ENCODE measurements at places on chromosomes 1 and 21.
A peak's percentile ranks its signal among the peaks of the same experiment; 100 is the strongest.

- DNase-seq = no peak
These were observed 643 bp upstream of the MOB3C start for GRCh38 chr1:46617108-46617800.

DNA sequence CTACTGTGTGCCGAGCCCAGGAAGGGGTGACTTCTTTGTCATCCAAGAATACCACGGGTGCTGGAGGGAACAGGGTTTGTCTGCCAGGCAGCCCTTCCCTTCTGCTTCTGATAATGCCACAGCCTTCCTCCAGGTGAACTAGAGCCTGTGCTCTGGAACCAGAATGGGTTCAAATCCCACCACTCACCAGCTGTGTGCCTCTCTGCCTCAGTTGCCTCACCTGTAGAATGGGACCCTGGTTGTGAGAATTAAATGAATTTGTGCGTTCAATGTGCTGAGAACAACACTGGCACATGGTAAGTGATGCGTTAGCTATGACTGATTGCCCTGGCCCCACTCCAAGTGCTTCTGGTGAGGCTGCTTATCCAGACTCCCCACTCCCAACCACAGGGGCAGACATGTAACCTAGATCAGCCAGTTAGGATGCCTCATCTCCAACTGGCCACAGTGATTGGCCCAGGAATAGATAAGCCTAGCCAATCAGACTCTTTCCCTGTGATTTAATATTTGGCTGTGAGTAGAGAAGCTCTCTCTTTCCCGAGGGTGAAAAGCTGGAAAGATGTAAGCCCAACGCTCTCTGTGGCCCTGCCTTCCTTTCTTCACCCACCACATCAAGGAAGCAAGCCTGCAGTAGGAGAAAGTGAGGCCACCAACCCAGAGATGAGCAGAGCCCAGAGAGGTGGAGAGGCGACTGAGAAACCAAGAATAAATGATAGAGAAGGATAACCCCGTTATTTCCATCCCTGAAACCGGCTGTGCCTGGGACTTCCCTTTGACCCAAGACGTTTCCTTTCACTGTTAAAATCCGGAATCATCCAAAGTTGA lies 20.8 kb upstream of the LAPTM5 start:
- no peak for DNase-seq

- DNase-seq = no peak
These were observed 48.1 kb upstream of the GOLT1A start for GRCh38 chr1:204261746-204262505.

- DNase-seq = no peak
These were observed 181.8 kb upstream of the ADGRL4 start for GRCh38 chr1:79188337-79188736.

- DNase-seq = no peak
These were observed 23.4 kb downstream of the VAV3 start for GRCh38 chr1:107941531-107941930.

DNA sequence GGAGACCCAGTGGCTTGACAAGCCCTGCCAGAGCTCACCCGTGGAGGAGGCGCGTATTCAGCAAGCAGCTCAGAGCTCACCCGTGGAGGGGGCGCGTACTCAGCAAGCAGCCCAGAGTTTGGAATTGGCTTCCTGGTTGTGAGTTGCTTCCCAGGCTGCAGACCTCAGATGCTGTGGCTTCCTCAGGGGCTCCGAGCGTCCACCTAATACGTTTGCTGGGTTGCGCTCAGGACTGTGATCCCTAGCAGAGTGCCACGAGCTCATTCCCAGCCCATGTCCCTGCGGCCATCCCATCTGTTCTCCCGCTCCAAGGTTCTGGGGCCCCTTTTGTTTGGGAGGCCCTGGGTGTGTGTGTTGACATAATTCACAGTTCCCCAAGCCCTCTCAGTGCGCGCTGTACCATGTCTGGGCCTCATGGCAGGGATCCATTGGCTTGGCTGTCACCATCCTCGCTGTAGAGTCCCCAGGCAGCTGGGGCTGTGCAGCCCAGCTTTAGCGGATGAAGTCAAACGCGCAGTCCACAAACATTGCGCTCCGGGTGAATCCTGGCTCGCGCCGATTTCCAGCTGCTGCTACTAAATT lies 3.6 kb downstream of the AJAP1 start:
- DNase-seq = no peak

- DNase-seq = no peak
These were observed 31.8 kb downstream of the UCK2 start for GRCh38 chr1:165858967-165859845.

DNA sequence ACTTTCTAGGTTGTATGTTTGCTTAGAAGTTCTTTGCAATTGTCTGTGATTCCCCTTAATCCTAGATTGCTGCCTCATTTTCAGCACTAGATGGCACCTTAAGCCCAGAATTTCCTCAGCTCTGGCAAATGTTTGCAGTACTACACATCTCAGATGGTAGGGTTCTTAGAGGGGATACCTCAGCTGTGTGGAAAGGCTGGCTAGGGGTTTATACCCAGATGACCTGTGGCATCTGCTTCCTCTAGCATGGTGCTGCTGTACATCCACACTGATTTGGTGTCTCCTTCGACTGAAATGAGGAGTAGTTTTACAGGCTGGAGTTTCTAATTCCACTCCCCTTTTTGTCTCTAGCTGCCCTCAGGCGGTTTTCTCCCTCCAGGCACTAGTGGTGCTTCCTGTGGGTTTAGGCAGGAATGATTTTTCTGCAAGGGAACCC lies 23.5 kb downstream of the ASB17 start:
- DNase-seq = no peak

DNA sequence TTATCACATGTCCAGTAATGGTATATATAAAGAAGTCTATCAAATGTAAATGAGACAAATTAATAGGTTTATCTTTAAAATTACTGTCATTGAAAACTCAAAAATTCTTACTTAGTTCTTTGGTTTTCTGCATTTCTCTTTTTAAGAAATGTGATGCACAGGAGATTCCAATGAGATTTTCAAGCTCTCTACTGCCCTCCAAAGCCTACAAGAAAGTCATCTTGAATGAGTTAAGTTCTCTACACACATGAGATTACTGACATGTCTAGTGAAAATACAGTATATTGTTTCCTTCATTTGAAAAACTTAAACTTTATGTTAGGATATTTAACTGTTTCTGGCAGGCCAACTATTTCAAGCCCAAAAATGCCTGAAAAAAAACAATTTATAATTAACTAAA lies 68.8 kb downstream of the ITGB3BP start:
- no peak for DNase-seq

DNA sequence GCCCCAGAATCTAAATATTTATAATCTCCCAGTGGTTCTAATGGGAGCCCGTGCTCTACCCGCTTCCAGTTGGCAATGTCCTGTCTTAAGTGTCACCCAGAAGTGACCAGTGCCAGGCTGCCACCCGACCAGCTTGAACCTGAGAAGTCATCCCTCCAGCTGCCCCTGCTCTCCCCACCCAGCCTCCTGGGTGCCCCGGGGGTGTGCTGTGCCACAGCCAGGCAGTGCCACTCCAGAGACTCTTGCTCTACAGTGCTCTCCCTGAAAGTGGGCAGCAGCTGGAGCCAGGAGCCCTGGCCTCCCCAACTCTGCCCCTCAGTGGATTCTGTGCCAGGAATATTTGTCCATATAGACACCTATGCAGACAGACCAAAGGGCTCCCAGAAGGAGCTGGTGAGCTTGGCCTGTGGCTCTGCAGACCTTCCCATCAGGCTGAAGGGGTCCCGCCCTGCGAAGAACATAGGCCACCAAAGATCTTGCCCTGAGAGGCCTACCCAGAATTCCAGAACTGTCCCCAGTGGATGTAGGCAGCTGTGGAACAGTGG lies 9.0 kb upstream of the EPS8L3 start:
- DNase-seq = no peak

DNA sequence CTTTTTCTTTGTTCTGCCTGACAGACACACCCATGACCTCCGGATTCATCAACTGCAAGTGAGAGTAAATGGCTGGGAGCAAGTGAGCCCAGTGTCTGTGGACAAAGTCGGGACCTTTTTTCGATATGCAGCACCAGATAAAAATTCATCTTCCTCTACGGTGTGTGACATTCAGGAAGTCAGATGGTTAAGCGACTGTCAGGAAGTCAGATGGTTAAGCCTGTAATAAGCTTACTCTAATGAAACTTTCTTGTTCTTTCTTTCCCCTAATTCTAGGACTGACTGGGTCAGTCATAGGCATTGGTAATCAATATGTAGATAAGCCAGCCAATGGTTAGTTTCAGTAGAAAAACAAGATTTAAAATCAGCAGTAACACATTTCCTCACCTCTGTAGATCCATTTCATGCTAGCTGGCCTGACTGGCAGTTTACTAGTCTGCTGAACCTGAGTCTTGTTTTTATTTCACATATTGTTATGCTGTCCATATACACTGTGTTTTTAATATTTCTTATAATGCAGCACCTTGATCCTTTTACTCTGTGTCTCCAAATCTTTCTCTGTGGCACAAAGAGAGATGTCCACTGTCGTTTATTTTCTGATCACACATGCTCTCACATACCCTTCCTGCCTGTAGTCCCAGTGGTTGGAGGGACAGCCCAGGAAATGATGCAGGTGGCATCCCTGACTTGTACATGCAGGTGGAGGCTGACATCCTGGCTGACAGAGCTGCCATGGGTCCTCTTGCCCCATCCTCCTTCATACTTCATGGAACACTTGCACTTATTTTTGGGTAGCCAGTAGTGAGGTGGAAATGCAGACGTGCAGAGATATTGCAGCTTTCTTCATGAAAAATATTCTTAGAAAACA lies 115.8 kb downstream of the VPS13D start:
- peak; percentile 15 for DNase-seq

GRCh38 chr1:94927405-94928175 lies 680 bp upstream of the CNN3 start:
- no peak for DNase-seq

GRCh38 chr21:43294194-43294902 lies 125.5 kb downstream of the CRYAA start:
- no peak for DNase-seq

- no peak for DNase-seq
These were observed 44.1 kb downstream of the SLC66A1 start for GRCh38 chr1:19356266-19356665.

DNA sequence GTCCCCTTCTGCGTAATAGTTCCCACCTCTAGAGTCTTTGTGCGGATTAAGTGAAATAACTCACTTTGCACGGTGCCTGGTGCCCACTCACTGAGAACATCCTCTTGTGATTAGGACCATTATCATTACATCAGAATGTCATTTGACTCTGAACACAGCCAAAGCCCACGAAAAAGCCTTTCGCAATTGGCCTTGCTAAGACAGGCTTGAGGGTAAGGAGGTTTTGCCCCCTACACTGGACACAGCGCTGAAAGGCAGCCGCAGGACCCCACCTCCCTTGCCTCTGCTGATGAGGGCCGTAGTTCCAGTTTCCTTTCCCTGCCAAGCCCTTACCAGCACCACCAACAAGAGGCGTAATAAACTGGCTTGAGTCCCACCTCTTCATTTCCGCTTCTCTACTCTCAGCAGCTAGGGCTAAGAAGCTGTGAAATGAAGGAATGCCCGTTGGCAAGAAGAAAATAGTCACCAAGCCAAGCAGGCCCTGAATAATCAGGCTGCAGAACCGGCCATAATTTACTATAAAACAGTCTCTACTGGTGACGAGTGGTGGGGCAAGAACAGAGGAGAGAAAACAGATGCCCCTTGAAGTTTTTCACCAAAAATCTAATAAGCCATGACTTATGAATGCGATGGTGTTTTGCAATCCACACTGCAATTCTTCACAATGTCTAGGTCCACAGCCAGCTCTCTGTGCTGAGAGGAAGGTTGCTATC lies 53.1 kb downstream of the SH3GLB1 start:
- no peak for DNase-seq

DNA sequence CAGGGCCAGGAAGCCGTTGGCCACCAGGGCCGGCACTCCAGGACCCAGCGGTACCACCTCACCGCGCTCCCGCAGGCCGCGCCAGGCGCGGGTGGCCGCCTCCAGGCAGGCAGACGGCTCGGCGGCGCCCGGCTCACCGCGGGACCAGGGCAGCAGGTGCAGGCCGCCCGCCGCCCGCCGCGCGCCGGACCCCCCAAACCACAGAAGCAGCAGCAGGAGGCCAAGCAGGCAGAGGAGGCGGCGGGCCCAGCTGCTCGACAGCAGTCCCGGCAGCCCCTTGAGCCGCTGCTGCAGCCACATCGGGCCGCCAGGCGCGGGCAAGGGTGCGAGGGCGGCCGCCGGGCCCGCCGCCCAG lies 312 bp downstream of the KIAA2013 start:
- DNase-seq = no peak

GRCh38 chr1:149997585-149998262 lies 12.8 kb downstream of the OTUD7B start:
- DNase-seq = no peak

DNA sequence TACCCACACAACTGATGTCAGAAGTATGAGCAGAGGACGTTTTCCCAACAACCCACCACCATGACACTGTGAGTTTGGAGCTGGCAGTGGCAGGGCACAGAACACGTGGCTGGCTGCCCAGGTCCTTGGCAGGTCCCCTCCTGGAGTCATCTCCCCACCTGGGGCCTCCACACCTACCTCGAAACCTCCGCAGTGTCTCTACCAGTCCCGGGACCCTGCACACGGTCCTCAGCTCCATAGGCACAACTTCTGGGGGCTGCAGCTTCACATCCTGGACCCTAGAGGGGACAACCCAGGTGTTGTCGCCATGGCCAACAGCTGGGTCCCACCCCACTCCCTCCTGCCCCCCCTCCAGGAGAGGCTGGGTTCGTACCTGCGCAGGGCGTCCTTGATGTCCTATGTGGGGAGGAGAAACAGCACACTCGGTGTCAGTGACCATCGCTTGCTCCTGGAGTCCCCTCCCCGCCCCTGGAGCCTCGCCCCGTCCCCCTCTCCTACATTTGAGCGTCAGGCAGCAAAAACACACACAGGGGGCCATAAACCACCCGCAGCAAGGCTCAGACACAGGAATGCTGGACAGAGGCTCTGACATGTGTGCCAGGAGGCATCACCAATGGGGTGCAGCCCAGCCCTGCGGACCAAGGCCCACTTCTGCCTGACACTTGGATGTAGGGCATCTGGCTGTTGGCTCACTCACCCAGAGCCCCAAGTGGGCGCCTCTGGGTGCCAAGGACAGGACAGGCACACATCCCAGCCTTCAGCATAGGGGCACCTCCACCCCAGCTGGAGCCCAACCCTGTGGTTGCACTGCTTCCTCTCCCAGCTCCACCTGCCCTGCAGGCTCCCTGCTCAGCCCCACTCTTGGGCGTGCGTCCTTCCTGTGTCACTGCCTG lies 9.6 kb downstream of the TRIM11 start:
- no peak for DNase-seq

- DNase-seq = no peak
These were observed 2.0 kb upstream of the OLIG2 start for GRCh38 chr21:33023574-33024200.

DNA sequence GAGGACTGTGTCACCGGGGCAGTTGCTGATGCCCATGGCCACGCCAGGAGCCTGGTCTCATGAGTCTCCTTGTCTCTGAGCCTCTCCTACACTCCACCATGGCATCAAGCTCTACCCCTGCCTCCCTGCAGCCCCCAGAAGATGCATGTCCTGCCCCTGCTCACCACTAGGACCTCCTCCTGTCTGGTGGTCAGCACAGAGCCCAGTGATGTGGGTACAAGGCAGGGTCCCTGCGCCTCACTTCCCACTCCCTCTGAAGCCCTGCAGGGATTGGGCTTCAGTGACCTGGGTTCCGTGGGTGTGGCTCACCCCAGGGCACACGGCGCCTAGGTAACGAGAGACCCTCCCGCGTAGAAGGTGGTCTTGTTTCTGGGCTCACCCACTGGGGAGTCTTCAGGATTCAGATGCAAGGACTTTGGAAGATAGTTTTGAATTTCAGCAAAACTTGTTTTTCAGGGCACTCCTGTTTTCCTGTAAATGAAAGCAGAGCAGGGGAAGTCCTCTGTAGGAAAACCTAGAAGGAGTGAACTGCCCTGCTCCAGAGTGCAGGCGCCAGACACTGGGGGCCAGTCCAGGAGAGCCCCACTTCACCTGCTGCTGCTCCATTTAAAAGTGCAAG lies 2.8 kb downstream of the COL18A1 start:
- no peak for DNase-seq

- DNase-seq = peak; percentile 11
These were observed 101.9 kb upstream of the SOD1 start for GRCh38 chr21:31557421-31558188.
